Nucleus accumbens (tissue), 56 donors: ENCODE measurements at places on chromosomes 2 and 18.

GRCh38 chr2:189613077-189613636 is 32.6 kb upstream of the SLC40A1 start:
- DNase-seq = no peak

GRCh38 chr18:74255131-74255616 is 36.6 kb downstream of the CYB5A start:
- no peak for DNase-seq

DNA sequence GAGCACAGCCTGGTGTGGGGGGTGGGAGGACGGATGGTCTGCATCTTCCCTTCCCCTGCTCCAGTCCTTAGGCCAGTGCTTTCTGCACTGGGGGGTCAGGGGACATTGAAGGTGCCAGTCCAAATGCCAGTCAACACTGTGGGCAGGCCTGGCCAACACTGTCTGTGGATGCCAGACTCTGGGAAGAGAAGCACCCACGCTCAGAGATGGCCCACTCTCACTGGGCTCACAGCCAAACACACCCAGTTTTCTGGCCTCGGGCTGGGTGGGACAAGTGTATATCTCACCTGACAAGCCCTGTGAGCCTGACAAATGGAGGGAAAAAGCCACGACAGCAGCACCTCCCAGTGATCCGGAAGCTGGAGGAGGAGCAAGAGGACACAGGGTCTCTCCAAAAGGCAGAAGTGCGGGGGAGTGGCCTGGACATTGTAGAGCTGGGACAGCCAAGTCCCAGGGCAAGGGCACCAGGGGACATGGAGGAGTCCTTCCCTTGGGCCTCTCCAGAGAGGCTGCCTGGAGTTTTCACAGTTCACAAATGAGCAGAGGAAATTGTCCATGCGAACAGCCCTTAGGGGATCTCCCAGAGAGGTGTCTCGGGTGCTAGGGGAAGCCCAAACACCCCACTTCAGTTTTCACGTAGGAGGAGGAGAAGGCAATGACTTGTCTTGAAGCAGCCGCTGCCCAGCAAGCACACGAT is 79.3 kb downstream of the SDC1 start:
- DNase-seq = no peak

GRCh38 chr2:102399499-102400141 is 23.3 kb upstream of the IL18RAP start:
- no peak for DNase-seq

- no peak for DNase-seq
Observed at GRCh38 chr2:63654959-63655358, 66.2 kb downstream of the MDH1 start.

- DNase-seq = no peak
Observed at GRCh38 chr2:194328456-194328855, 1328.6 kb upstream of the SLC39A10 start.

- DNase-seq = no peak
Observed at GRCh38 chr18:55838319-55838718, 250.3 kb upstream of the TCF4 start.

DNA sequence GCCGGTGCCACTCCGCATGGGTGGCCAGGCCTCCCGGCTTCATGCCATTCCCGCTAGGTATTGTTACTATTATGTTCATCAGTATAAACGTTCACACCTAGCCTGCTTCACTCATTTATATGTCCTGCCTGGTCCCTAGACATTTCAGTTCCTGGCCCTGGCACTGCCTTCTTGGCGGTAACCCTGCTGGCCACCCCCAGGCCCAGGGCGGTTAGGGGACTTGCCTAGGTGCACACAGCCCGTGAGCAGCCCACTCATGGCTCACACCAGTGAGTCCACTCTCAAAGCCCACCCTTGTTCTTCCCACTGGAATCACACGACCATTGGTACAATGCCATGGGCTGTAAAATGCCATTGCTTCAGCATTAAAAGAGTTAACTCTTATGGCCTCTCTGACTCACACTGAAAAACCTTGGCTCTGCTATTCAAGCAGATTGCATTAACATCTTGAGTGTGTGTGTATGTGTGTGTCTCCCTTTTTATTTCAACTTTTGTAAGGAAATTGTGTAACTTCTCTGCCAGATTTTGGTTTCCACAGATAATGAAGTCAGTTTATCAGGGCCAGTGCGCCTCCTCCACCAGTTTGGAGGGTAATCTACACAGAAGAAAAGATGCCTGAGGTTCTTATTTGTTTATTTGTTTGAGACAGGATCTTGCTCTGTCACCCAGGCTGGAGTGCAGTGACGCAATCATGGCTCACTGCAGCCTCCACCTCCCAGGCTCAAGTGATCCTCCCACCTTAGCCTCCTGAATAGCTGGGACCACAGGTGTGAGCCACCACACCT is 74.2 kb downstream of the RAB31 start:
- no peak for DNase-seq

- DNase-seq = no peak
Observed at GRCh38 chr18:5488844-5489243, 55.0 kb downstream of the EPB41L3 start.

GRCh38 chr18:45637546-45638327 is 22.5 kb downstream of the SLC14A2 start:
- no peak for DNase-seq

GRCh38 chr2:3927031-3927430 is 223.7 kb downstream of the DCDC2C start:
- DNase-seq = no peak

GRCh38 chr2:2027271-2027670 is 283.0 kb upstream of the PXDN start:
- no peak for DNase-seq

GRCh38 chr18:71105078-71105819 is 816.4 kb downstream of the SOCS6 start:
- no peak for DNase-seq

- DNase-seq = no peak
Observed at GRCh38 chr2:8264981-8265380, 416.9 kb upstream of the ID2 start.

DNA sequence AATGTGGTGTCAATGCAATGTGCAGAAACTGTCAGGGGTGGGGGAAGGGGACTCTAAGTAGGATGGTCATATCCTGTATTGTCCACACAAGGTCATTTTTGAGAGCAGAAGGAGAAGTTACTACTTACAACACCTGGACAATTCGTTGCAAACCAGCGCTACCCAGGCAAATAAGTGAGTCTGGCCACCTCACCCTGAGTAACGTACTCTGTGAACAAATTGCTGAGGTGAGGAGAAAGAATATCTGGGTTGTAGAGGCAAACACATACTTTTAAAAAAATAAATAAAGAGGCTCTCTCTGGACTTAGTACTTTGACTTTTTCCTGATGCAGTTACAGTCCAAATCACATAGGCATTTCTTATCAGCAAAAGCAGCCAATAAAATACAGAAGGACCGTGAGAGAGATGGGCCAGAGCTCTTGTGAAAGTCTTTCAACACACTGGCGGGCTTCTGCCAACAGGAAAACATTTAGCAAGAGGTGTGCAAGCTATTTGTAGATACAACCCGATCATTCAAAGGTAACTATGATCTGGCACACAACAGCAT is 268.2 kb upstream of the ID2 start:
- no peak for DNase-seq

DNA sequence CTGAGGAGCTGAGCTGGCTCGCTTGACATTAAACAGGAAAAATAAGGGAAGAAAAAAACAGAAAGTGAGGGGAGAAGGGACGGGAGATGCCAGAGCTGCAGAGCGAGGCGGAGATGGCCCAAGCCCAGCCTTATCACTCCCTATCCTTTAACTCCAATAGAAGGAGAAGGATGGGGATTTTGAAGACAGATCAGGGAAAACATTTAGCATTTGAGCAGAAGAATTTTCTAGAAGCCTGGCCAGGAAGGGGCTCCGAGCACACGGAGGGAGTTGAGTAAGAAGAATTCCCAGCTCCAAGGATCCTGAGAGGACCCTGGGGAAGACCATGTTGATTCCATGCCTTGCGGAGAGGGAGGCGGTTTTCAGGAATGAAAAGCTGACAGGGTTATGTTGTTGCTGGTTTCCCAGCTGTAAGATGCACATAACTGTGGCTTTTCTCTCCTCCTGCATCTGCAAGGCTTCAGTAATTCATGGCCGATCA is 35.6 kb downstream of the TWIST2 start:
- no peak for DNase-seq

DNA sequence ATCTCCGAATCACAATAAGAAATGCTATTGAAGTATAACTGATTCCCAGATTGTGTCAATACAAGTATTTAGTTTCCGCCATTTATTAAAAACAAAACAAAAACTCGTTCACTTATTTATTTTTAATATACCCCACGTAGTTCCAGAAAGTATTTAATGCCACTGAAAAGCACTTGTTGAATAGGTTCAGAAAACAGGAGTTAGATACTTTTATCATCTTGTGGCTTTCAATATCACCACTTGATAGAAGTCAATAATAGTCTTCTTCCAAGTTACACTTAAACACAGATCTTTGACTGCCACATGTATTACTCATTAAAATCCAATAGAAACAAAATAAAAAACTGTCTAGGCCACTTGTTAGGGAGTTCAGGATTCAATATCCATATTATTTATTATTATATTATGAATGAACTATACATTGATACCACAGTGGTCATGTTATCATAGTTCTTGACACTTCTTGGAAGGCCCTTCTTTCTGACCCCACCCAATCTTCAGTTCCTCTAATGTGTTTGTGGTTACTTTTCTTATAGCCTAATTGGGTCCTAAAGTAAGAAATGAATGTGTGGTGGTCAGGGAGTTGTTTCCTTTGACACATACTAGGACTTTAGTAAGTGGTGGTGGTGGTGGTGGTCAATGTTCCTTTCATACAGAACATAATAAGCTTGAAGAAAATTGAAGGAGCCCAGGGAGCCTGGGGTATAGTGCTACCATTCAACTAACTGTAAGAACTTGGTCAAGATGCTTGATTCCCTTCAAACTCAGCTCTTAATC is 221.3 kb upstream of the ITGA4 start:
- no peak for DNase-seq

DNA sequence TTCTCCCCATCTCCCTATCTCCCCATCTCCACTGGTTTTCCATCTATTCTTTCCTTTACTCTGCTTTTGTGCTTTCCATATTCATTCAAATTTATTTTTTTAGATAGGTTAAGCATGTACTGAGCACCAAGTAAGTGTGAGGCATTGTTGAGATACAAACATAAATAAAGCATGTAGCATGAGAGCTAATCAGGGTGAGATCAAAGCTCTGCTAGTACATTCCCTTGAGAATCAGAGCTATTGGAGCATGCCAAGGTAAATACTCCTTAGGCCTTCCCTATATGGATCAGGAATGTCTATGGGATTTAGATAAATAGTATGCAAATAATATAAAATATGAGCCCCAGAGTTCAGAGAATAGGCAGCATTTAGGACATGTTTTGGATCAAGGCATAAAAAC is 25.3 kb downstream of the BABAM2 start:
- no peak for DNase-seq

- DNase-seq = no peak
Observed at GRCh38 chr18:12777500-12777944, 74.7 kb downstream of the PSMG2 start.

- peak; percentile 73 for DNase-seq
Observed at GRCh38 chr2:231614559-231615057, 21.9 kb downstream of the TEX44 start.

DNA sequence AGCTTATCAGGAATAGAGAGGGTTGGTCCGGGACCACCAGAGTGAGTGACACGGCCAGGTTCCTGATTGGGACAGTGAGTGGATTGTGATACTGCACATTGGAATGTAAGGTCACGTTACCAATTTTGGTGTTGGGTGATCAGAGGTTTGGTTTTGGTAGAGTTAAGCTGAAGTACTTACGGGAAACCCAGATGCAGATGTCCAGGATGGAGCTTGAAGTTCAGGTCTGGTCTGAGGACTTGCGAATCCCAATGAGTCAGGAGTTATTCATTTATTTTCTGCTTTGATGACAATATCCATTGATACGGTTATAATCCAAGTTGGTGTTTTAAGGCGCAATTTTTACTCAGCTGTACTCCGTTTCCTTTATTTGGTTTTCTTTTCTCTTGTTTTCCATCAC is 273.6 kb downstream of the ALPK2 start:
- DNase-seq = no peak

- no peak for DNase-seq
Observed at GRCh38 chr2:64595397-64596176, 58.1 kb downstream of the SERTAD2 start.

DNA sequence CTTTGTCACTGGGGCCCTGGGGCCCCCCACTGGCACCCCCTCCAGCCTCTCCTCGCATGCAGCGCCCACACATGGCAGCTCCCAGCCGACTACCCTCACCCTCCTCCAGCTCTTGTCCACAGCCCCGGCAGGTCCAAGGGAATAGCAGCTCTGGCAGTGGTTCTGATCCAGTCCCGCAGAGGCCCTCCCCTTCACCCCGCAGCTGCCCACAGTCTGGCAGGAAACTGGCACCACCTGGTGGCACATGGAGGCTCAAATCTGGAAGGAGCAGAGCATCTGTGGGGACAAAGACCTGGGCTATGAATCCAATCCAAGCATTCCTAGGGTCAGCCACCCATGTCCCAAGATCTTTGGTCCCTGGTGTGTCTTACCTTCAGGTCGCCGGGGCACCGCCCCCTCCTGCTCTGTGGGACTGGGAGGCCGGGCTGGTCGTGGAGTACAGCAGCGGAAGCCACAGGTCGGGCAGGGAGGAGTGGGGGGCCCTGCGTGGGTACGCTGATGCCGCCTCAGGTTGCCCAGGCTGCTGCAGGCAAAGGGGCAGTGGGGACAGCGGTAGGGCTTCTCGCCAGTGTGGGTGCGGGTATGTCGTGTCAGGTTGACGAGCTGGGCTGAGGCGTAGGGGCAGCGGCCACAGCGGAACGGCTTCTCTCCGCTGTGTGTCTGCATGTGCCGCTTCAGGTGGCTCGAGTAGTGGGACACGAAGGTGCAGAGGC is 2.3 kb downstream of the ZNF513 start:
- DNase-seq = no peak

GRCh38 chr2:203913947-203914346 is 22.6 kb upstream of the ICOS start:
- no peak for DNase-seq

GRCh38 chr2:174607989-174608865 is 10.6 kb upstream of the WIPF1 start:
- no peak for DNase-seq

DNA sequence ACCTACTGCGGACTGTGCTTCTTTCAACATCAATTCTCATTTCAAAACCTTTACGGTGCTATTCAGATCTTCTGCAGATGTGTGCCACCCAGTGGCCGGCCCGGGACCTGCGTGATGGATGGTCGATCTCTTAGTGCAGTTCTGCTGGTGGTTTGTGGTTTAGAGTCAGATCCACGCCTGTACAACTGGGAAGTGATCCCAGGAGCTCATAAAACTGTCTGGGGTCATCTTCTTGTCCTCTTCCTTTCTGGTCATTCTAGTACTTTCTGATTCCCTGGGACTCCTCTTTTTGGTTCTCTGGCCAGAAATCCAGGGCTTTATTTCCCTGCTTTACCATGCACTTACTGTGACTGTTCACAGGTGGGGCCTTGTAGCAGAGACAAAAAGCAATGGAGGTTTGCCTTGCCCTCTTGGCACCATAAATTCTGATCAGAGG is 15.8 kb upstream of the SELENOI start:
- DNase-seq = peak; percentile 25

- DNase-seq = no peak
Observed at GRCh38 chr2:147688242-147688641, 156.6 kb upstream of the ACVR2A start.

GRCh38 chr2:215737477-215737876 is 275.9 kb downstream of the MREG start:
- DNase-seq = no peak
